Substantia nigra (tissue), 51 donors: ENCODE measurements at places on chromosomes 5 and 9.

DNA sequence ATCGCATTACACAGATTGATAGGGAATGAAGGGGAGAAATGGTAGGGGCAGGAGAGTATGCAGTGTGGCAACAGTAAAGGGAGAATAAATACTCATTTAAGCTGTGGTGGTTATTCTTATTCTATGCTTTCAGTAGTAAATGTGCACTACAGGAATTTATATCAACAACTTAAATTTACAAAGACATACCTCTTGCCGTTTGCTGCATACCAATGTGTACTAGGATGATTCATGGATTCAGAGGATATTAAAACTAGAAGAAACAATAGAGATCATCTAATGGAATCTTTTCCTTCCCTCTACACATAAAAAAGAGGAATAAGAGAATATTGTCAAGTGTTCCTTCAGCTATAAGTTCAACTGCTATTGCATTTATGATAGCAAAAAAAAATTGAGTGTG lies 103.3 kb upstream of the RASA1 start:
- no peak for DNase-seq

GRCh38 chr9:71253011-71253410 lies 131.6 kb upstream of the TRPM3 start:
- DNase-seq, result no peak

GRCh38 chr5:80763211-80763610 lies 108.4 kb upstream of the DHFR start:
- DNase-seq, result no peak

DNA sequence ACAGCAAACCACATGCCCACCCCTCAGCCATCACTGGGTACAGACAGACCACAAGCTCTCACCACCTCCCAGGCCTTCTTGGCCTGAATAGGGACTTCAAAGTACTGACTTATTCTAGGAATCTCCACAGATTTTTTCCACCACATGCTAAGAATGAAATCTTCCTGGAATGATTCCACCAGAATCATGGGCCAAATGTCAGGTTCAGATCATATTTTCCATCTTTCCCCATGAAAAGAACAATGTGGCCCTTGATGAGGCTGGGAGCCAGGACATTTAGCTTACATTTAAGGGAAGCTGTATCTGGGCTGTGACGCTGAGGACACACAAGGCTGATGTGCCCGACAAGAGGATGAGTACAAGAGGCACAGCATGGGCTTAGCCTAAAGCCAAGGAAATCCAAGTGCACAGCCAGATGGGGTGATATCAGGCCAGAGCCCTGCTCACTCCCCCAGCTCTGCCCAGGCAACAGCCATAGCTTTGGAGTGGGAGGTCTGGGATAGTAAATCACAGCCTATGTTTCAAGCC lies 28.1 kb downstream of the ACSL6 start:
- DNase-seq, result no peak

DNA sequence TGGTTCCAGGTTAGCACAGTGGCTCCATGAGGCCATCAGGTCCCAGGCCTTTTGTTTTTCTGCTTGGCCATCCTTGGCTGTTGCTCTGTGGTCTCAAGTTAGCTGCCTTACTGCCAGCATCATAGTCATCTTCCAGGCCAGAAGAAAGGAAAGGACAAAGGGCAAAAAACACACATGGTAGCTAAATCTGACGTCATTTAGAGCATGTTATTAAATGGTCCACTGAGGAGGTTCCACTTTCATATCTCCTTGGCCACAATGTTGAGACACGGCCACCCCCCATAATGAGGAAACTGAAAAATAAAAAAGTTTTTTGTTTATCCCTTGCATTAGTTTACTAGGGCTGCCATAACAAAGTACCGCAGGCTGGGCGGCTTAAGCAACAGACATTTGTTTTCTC lies 106.4 kb upstream of the NIPBL start:
- DNase-seq, result no peak

DNA sequence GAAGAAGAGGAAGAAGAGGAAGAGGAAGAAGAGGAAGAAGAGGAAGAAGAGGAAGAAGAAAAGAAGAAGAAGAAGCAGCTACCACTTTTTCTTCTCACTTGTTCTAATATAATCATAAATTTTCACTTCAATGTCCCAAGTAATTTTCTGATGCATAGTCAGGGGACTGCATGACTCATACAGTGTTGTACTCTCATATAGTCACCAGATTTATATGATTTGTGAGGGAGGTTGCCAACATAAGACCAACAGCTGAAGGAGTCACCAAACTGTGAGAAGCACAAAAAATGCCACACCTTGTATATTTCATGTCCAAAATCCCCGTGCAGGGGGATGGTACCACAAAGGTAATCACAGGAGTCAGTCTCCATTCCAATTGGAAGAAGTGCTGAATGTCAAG lies 32.7 kb upstream of the DMRTA1 start:
- DNase-seq, result no peak

DNA sequence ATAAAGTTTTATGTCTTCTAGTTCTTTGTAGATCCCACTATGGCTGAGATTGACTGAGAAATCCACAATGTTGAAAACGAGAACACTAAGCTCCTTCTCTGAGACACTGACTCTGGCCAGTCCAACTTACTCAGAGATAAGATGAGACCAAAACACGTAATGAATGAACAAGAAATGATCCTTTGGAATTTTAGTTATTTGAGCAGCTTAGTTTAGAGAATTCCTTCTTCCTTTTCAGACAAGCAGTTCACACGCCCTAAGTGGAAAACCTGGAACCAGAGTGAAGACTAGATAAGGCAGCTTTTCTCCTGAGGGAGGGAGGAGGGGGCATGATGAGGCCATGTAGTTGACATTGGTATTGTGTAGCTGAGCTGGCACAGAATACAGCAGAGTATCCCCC lies 139.6 kb downstream of the GABRB2 start:
- no peak for DNase-seq

- no peak for DNase-seq
These were observed 27.6 kb downstream of the DIMT1 start for GRCh38 chr5:62376064-62376463.

GRCh38 chr5:111262815-111263214 lies 38.6 kb downstream of the CAMK4 start:
- DNase-seq, result no peak

DNA sequence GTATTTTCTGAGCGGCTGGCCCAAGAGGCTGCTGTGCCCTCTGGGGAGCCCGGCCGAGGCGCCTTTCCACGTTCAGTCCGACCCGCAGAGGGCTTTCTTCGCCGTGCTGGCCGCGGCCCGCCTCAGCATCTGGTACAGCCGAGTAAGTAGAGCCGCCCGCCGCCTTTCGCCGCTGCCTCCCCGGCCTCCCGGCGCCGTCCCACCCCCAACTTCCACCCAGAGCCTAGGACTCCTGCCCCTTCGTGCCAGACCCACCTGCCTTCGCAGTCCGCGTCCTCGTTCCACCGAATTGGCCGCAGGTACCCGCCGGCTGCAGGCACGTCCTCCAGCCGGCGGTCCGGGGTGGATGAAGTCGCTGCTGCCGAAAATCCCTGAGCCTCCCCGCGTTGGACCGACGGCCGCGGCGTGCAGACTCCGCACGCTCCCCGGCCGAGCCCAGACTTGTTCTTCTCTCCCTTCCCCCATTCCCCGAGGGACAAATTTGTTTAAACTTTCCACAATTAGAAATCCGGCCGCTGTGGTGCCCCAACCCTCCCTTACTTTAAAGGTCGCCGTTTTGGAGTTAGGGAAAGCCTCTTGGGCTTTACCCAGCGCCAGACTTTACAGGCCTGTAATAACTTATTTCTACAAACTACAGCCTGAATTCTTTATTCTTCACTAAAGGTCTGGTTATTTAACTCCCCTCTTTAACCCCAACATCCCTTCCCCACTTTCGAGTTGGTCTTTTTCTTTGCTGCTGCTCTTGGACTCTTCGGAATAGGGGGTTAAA lies 589 bp downstream of the RIC1 start:
- no peak for DNase-seq

DNA sequence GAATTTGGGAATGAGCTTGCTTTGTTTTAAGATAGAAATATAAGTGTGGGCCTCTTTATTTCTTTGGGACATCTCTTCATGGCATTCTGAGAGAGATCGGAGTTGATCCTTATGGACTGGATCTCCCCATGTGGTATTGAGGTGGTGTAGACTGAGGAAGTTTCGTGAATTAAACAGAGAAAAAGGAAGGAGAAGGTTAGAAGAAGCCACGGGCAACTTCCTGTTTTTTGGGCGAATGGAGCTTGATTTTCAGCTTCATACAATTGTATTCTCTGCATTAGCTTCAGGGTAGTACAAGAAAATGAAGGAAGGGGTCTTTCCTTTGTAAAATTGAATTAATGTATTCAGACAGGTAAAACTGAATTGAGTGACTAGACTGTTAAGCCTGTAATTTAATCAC lies 70.5 kb upstream of the HMHB1 start:
- no peak for DNase-seq

DNA sequence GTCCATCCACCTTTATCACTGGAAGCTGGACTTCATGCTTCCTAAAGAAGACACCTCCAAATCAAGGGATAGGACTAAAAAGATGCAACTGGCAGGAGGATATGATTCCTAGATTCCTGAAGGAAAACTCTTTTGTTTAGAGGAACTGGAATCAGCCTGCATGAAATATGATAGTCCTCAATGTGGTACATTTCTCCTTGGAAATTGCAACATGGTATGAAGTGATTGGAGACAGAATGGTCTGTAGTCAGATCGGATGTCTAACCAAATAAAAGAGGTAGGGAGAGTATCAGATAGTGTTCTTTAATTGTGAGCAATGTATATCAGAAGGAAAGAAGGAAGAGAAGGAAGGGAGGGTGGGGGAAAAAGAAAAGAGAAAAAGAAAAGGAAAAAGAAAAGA lies 116.1 kb upstream of the FSTL4 start:
- no peak for DNase-seq

- DNase-seq, result no peak
These were observed 14.0 kb downstream of the NFX1 start for GRCh38 chr9:33304362-33304761.

GRCh38 chr9:92954049-92954861 lies 6.9 kb downstream of the FGD3 start:
- DNase-seq, result no peak

- DNase-seq, result no peak
These were observed 75.1 kb downstream of the MROH2B start for GRCh38 chr5:40995801-40996586.

DNA sequence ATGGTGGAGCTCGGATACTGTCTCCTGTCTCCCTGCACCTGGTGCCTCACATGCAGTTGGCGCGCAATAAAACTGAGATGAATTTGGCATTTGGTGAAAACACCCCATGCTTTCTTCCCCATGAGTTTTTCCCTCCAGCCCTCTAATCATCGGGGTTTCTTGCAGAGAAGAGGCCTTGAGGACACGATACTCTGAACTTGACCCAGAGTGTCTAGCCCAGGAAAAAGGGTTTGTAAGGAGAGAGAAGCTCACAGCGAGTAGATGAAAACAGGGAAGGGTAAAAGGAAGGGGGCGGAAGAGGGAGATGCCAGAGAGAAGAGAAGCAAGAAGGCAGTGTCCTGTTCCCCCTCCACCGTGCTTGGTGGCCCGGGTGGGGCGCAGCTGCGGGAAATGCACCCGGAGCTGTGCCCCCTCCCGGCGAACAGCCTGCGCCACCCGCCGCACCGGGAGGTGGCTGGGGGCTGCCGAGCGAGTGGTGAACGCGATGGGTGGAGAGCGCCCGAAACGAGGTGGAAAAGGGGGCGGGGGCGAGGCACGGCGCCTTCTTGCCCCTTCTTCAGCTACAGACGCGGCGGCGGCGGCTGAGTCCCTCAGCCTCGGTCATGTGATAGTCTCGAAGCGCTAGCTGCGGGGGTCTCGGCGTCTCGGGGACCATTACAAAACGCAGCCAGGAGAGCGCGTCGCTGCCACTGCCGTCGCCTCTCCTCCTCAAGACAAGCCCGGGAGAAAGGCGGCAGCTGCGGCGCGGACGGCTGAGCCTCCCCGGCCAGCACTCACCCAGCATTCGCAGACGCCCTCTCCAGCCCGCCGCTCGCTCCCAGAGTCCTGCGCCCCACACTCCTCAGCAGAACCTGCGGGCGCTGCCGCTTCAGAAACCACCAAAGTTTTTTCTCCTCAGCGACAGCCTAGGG lies 1.1 kb upstream of the FOXB2 start:
- DNase-seq, result no peak

GRCh38 chr5:141954194-141954593 lies 3.8 kb downstream of the PCDH12 start:
- no peak for DNase-seq

GRCh38 chr9:105646879-105647594 lies 15.2 kb upstream of the TAL2 start:
- DNase-seq, result no peak

DNA sequence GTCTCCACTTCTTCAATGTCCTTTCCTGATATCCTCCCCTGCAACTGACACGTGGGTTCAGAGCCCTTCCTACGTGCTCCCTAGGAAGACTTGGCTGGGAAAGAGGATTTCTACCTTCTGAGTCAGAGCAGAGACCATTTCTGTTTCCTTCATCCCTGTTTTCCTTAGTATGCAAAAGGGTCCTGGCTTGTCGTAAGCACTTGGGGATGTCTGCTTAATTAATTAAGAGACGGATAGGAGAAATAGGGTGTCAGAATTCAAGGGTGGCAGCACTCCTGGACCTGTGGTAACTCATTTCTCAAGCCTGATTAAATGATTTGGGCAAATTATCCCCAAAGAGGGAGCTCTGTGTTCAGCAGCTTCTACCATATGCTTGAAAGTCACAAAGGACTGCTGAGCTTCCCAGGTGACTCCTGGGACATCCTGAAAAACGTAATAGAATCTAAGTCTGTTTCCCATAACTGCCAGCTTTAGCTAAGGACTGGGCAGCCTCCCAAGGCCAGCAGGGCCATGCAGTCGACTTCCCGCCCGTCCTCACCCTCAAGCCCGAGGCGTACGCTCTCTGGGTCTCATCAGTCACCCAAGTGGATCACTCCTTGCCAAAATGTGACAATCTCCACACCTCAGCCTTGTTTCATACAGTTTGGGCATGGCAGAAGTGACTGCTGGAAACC lies 20.5 kb downstream of the ABCA1 start:
- no peak for DNase-seq

DNA sequence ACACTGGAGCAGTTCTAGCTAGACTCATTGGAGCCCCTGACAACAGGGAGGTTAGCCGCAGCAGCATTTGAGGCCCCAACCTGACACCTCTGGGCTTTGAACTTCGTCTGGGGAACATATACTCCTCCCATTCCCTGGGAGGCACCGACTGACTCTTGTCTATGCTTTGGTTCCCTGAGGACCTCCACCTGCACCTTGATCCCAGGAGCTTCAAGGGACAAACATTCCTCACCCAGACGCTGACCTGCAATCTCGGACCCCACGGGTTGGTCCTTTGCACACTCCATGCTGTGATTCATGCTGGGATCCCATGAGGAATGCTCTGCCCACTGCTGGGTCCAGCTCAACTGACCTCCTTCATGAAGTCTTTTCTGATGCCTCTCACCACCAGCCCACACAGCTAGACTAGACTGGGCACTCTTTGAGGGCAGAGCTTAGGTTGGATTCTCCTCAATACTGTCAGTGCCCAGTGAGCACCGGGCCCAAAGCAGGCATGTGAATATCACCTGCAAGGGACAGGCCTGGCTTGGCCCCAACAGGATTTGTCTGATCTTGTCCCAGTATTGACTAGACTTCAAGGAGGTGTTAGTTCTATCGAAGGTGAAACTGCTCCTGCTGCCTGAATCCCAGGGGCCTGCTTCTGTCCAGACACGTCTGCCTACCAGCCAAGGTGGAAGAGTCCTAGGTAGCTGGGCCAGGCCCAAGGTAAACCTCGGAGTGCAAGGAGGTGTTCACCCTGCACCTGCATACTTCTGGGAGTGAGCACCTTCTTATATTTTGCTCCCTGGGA lies 51.8 kb upstream of the ZBTB43 start:
- no peak for DNase-seq
